NCI-H1105 (cell line): ENCODE measurements at places on chromosomes 6 and 20.
A peak's percentile ranks its signal among the peaks of the same experiment; 100 is the strongest.

GRCh38 chr6:41778895-41779294 lies 805 bp downstream of the FRS3 start:
- DNase-seq: no peak

DNA sequence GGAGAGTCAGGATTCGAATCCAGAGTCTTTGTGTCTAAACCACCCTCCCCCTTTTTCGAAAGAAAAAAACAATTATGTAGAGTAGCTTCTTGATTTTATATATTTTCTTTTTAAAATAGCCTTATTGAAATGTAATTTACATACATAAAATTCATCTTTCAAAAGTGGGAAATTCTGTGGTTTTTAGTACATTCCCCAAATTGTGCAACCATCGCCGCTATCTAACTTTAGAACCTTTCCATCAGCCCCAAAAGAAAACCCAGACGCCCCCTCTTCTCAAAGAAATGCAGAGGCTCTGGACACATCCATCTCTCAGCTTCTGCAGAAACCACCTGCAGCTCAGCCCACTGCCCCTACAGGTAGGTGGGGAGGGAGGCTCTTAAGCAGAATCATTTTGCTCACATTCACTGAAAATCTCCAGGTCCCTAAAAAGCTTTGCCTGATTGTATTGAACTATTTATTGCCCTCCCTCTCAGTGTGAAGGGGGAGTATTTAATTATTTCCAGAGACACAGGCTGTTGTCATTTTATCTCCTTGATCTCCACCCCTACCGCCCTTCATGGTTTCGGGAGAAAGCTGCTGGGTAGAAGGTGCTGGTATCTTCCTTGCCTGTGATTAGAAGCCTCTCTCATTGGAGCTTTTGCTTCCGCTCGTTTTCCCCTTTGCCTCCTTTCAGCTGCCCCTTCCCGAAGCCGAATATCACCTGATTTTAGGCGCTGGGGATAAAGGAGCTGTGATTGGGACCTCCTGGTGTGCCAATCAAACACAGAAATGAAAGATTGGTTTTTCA lies 68.7 kb upstream of the KCNG1 start:
- DNase-seq: no peak

DNA sequence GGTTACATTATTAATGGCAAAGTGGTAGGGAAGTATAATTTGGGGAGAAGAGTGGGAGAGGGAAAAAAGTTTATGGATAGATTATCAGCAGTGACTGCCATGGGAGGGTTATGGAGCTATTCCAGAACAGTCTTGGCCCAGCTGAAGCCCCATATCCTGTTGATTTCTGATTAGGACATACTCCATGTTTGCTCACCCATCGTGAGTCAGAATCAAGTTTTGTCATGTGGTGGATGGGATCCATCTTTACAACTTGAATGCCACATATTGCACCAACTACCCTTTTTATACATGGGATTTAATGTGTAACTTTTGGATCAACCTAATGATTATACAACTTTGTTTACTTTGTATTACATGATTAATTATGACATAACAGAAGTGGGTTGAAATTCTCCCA lies 217.0 kb downstream of the HAO1 start:
- no peak for DNase-seq

- no peak for DNase-seq
These were observed 564.0 kb downstream of the CD109 start for GRCh38 chr6:74259981-74260380.

DNA sequence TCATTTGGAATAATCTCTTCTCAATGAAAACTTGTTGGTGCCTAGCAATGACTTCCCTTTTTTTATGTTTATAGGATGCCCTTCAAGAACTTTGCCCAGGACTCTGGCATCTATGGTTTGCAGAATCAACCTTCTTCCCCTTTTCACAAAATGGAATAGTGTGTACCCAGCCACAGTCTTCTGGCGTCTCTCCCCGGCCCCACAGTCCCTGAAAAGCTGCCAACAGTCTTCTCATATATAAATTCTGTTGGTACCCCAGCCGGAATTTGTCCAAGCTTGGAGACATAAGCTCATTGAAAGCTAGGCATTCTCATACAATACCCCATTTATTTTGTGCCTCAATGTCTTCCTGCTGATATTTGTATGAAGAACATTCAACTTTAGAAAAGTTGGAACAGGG lies 26.4 kb upstream of the MCM3 start:
- no peak for DNase-seq

- DNase-seq: no peak
These were observed 75.7 kb downstream of the METTL24 start for GRCh38 chr6:110282412-110282811.

DNA sequence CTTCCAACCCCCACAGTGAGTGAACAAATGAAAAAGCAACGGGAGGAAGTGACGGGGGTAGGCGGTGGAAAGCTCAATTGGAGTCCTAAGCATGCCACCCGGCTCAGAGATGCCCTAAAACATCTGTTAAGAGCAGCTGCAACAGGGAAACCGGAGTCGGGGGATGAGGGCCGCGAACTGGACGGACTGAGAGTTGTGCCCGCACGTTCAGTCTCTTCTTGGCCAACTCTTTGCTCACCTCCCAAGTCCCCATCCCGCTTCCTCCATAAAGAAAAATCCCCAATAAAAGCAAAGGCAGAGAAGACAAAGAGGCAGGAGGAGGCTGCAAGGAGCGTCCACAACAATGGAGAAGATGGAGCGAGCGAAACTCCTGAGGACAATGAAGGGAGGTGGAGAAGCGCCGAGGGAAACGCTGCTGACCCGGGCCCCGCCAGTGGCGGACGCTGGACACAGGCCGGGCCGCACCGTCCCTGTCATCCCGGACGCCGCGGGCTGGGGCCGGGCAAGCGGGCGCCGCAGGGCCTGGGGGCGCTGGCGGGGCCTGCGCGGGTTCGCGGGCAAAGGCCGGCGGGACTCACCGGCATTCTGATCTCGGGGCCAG lies 600 bp downstream of the SEC63 start:
- DNase-seq: no peak

DNA sequence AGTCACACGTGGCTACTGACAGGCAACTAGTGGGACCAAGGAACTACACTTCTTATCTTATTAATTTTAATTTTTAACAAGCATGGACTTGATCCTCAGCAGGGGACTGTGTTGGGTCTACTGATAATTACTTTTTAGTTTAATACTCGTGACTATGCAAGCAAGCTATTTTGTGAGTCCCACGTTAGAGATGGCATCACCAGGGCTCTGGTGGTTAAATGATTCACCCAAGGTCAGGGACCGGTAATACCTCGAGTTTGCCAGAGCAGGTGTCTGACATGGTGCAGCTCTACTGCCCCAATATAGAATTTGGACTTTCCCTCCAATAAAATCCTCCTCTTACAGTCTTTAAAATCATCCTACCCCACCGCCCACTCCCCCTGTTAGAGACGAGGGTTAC lies 98.6 kb upstream of the RIN2 start:
- DNase-seq: no peak

DNA sequence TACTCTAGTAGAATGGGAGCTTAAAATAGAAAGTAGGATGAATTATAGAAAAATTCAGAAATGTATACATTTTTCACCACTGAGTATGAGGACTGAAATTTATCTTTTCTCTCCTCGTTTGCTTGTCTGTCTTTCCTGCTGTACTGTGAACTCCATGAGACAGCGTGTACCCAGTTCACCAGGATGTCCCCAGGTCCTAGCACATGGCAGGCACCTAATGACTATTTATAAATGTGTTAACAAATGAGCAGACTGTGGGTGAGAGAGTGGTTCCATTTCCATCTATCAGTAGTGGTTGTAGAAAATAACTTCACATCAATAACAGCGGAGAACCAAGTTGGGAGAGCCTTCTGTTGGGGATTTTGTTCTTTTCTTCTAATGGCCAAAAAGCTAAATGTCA lies 106.3 kb downstream of the NUS1 start:
- no peak for DNase-seq

- no peak for DNase-seq
These were observed 2.0 kb upstream of the LGSN start for GRCh38 chr6:63321821-63322220.

- no peak for DNase-seq
These were observed 41.3 kb upstream of the NAA20 start for GRCh38 chr20:19975901-19976300.

DNA sequence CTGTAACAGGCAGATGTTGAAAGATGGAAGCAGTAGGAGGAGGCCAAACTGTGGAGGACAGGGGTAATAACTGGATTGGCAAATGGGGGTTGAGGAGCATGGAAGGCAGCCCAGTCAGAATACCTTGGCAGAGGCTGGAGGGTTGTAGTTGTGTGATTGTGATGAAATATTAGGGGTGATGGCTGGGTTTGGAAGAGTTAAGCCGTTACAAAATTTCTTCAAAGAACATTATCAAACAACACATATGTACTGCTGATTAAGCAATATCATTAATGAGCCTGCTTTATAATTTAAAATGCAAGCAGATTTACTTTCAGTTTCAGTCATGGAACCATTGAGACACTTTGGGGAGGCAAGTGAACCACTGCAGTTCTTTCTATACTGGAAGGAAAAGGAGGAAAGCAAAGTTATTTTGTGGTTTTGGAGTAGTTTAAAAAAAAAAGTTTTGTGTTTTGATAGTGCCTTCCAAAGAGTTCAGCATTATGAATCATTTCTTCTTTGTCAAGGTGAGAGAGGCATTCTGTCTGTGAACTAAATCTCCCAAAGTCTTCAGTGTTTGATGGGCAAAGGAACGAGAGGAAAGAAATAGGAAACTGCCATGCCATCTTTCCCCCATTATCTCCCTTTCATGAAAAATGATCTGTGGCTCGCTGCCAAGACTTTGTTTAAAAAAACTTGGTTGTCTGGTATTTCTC lies 20.7 kb downstream of the FOXO3 start:
- DNase-seq: peak; percentile 53

DNA sequence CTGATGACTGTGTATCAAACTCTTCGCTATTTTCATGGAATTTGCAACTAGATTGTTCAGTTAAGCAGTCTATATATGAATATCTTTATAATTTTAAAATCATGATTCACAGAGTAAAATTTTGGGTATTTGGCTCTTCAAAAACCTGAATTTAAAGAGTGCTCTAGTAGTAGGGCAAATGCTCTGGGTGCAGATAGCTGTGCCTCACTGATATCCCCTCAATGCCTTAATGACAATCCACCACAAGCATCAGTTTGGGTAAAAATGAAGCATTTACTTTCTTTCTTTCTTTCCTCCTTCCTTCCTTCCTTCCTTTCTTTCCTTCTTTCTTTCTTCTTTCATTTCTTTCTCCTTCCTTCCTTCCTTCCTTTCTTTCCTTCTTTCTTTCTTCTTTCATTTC lies 239.7 kb downstream of the ADGRB3 start:
- no peak for DNase-seq

GRCh38 chr6:38043259-38043753 lies 223.8 kb downstream of the ZFAND3 start:
- DNase-seq: no peak

DNA sequence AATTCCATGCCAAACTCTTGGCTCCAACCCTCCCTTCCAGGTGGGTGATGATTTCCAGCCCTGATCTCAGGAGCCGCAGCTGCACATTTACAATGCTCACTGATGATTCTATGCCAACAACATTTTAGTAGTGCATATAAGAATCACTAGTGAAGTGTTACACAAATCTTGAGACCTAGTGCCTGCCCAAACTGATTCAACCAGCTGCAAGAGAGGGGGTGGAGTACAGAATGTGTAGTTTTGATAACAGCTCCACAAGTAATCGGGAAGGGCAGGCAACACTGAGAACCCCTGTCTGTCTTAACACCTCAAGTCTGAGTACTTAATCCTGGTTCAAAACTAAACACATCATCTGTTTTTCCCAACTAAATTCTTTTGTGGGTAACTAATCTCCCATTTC lies 91.7 kb downstream of the PRDM1 start:
- peak; percentile 45 for DNase-seq

DNA sequence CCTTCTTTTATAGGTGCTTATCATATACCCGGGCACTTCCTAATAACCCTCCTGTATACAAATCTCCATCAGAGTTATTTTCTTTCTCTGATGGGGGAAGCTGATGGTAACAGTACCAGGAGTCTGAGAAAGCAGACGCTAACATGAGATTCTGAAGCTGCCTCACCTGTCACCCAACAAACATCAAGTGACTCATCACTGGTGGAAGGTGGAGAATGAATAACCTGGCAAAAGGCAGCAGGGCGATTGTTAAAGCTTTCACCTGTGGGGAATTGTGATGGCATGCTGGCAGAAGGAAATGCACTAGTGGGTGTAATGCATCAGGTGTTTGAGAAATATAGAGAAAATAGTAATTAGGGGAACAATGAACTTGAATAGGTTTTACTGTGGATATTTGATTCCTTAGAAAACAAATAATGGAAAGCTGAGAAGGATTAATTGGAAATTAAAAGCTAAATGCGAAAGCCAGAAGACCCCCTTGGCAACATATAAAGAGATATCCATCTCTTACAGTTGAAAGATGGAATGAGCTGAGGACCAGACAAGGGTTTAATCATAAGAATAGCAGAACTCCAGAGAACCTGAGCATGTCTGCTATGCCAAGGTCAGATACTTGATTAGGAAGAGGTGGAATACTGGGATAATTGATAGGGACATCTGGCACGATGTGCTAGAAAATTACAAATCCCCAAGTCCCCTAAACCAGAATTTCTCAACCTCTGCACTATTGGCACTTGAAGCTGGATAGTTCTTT lies 517.1 kb downstream of the PKHD1 start:
- no peak for DNase-seq

- DNase-seq: no peak
These were observed 298.4 kb downstream of the ALDH8A1 start for GRCh38 chr6:134651519-134651918.

DNA sequence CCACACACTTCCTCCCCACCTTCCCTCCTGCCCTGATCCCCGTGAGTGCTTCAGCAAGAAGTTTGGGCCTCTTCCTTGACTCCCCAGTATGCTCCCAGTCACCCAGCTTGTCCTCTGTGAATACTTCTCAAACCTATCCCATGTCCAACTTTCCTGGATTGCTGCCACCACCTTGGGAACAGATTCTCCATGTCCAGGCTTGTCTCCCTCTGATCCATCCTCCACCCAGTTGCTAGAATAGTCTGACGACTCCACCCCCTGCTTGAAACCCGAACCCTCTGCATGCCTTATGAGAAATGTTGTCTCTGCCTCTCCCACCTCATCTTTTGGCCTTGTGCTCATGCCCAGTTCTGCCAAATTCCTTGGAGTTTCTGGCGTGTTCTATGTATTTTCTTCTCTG lies 108.0 kb downstream of the PPP1R14C start:
- DNase-seq: peak; percentile 16

GRCh38 chr6:91299544-91300491 lies 712.9 kb upstream of the MAP3K7 start:
- no peak for DNase-seq
